ENCODE measurements at places on chromosomes 2 and 18. TPM values are rescaled to one million over a fixed set of nuclear protein-coding genes. Genes with fewer than 3 reads are reported as not detected.

The TRIB2 gene
- total RNA-seq, result 123 TPM

The SERPINB2 gene
- total RNA-seq, result 1.2 TPM

The EGR4 gene
- not detected for total RNA-seq

The DNAJC5G gene
- total RNA-seq, result not detected

The CDH19 gene
- total RNA-seq, result not detected

The KCNJ3 gene
- not detected for total RNA-seq

The ABHD3 gene
- total RNA-seq, result 63.0 TPM

The CAPN13 gene
- not detected for total RNA-seq

Measured in CD4-positive, alpha-beta memory T cell (primary cell).